ENCODE measurements at places on chromosomes 3 and 15.
A peak's percentile ranks its signal among the peaks of the same experiment; 100 is the strongest.

DNA sequence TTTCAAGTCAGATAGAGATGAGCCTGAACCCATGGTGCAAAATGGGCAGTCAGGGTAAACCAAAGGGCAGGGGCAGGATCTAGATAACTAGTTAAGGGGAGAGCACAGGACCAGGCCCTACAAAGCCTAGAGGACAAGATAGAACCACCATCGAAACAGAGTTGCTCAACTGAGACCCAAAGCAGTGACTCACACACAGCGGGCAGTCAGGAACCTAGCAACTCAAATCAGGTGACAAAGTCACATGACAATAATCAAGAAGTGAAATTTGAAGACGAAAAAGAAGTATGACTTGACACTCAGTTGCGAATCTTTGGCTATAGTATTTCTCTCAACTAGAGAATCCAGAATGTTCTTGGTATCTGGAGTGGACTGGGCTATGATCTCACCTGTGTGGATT lies 136.0 kb upstream of the PTPRG start:
- no peak for DNase-seq

DNA sequence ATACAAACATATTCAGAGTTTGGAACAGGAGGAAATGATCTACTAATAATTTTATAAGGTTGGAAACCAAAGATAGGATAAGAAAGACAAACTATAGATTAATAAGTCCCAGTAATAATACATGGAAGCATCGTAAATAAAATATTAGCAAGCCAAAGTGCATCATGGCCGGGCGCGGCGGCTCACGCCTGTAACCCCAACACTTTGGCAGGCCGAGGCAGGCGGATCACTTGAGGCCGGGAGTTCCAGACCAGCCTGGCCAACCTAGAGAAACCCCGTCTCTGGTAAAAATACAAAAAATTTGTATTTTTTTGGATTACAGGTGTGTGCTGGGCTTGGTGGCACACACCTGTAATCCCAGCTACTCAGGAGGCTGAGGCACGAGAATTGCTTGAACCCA lies 14.9 kb downstream of the MUC4 start:
- DNase-seq: no peak

GRCh38 chr15:61743345-61743909 lies 316.8 kb downstream of the VPS13C start:
- DNase-seq: no peak

GRCh38 chr3:177221744-177222143 lies 24.5 kb upstream of the TBL1XR1 start:
- no peak for DNase-seq

DNA sequence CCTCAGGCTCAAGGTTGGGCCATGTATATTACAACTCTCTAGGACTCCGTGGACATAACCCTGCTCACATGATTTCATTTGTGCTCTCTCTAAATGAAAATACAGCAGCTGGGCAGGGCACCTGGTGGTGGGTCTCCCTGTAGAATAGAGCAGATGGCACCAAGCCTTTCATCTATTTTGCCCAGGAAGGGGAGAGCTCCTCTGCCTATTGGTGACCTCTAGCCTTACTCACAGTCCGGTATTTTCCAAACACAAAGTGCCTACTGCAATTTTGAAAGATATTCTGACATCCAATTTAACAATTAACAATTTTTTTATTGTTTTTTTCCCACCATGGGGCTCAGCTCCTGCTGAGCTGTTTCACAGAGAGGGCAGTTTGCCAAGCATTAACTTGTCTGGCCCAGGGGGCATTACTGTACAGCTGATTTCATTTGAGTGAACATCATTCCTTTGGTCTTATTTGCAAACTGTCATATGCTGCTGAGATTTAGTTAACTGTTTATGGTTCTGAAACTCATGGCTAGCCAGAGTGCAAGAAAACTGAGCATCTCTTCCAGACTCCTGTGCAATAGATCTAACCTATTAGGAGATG lies 474.0 kb downstream of the EPHB1 start:
- no peak for DNase-seq

GRCh38 chr15:87212041-87212440 lies 1044.5 kb downstream of the NTRK3 start:
- no peak for DNase-seq

DNA sequence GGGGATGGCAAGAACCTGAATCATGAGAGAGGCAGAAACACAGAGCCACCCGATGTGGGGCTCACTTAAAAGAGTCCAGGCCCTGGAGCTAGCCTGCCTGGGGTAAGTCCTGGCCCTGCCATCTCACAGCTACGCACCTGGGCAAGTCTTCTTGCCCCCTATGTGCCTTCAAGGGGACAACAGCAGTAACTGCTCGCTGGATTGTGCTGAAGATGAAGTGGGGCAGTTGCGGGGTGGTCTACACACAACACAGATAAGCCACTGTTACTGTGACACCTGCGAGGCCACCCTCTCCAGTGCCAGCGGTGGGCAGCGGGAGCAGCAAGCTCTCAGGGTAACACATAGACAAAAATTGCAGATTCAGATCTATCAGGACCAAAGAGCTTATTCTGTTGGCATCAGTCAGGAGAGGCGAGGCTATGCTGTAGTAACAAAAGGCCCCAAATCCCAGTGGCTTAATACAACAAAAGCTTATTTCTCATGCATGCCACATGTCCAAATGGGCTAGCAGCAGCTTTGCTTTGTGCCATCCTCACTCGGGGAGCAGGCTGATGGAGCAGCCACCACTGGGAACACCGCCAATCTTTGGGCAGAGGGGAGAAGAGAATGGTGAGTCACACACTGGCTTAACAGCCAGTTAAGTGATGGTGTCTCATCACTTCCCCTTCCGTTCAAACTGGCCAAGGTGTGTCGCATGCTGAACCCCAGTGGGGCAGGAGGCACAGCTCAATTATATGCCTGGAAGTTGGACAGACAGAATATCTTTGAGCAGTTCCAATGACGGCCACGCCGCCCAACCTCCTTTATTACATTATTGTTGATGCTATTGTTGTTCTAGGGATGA lies 78.3 kb downstream of the WNT7A start:
- no peak for DNase-seq

- DNase-seq: no peak
Observed at GRCh38 chr3:58798312-58798711, 131.7 kb upstream of the FAM3D start.

DNA sequence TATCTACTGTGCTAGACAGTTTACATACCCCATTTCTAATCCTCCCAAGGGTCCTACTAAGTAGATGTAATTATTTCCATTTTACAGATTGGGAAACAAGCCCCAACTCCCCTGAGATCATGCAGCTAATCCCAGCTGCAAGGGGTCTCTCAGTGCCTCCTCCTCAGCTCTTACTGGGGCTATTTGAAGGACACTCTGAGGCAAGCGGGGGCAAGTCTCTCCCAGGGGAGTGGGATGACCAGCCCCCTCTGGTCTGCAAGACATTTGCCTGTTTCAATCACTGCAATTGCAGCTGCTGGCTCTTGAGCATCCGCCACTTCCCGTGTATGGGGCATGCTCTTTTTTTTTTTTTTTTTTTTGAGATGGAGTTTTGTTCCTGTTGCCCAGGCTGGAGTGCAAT lies 11.4 kb downstream of the LAMP3 start:
- DNase-seq: no peak

GRCh38 chr3:175743733-175744400 lies 884.7 kb downstream of the NAALADL2 start:
- DNase-seq: peak; percentile 41
